Progenitor cell of endocrine pancreas (in vitro differentiated cells): ENCODE measurements at places on chromosomes 6 and 20. TPM values are rescaled to one million over a fixed set of nuclear protein-coding genes. Genes with fewer than 3 reads are reported as not detected.

The SIRPB1 gene
- 0.96 and 1.6 TPM in 2 replicates for total RNA-seq

DNA sequence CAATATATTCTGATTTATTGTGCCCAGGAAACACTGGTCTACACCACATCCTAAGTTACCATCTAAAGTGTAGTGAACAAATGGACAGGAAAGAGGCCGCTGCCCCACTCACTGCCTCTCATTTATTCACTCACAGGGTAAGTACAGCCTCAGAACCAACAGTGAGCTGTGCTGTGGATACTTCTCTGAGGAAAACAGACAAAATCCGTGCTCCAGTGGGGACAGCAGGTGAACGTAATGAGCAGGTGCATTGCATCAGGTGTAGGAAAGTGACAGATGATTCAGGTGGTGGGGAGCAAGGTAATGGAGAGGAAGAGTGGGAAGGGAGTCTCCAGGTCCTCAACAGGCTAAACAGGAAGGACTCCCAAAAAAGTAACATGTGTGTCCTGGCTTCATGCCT is 8.4 kb upstream of the ULBP2 start:
- H3K4me1 ChIP-seq = no peaks in the 10 kb centered on the region
- no peak overlapping the region for H3K4me3 ChIP-seq
- no peak for DNase-seq
- H3K36me3 ChIP-seq = no peaks in the 10 kb centered on the region

The CAP2 gene
- 15.4 and 15.5 TPM in 2 replicates for total RNA-seq

DNA sequence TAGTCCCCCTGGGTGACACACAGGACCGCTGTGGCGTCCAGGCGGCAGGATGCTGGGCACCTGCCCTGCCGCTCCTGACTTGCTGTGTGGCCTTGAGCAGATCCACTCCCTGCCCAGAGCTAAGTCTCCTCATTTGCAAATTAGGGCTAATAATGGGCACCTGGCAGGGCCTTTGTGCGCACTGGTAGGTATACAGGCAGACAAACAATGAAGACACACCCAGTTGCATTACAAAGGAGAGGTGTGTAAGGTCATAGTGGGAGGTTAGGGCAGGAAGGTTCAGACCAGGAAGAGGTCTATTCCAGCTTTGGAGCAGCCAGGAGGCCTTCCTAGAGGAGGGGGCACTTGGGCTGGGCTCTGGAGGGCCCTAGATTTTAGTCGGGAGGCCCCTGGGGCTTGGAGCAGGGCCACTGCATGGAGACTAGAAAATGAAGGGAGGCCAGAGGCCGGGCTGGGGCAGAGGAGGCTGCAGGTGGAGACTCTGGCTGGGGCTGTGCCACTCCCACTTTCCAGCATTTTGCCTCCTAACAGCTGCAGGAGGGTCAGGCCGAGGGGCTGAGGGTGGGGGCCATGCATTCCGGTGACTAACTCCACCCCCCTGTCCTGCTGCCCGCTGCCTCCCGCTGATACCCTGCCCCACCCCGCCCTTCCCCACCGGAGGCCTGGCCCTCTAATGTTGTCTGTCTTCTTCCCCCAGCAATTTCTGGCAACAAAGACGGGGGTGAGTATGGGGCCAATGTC is 28.5 kb downstream of the MYH7B start:
- H3K4me1 ChIP-seq = peaks cover 17% of the 10 kb centered on the region
- no peak overlapping the region for H3K4me3 ChIP-seq
- no peaks in the 10 kb centered on the region for H3K36me3 ChIP-seq
- peak overlapping the region; percentile 46 for H3K27ac ChIP-seq

- DNase-seq = no peak
- no peak overlapping the region for H3K4me3 ChIP-seq
- peaks cover 23% of the 10 kb centered on the region for H3K27me3 ChIP-seq
- no peaks in the 10 kb centered on the region for H3K36me3 ChIP-seq
- peaks cover 7% of the 10 kb centered on the region for H3K4me1 ChIP-seq
Measured at GRCh38 chr20:58788896-58789544, 61.7 kb downstream of the GNAS-AS1 start.

DNA sequence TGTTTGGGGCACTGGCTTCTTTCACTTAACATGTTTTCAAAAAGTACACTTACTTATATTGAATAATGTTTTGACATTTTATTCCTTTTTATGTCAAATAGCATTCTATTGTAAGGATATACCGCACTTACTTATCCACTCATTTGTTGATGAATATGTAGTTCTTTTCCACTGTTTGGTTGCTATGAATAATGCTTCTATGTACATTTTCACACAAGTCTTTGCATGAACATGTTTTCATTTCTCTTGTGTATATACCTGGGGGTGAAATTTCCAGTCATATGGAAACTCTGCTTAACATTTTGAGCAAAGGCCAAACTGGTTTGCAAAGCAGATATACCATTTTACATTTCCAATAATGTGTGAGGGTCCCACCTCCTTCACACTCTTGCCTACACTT is 202.3 kb upstream of the GGTLC1 start:
- H3K36me3 ChIP-seq = no peaks in the 10 kb centered on the region
- H3K27ac ChIP-seq = no peak overlapping the region
- H3K4me3 ChIP-seq = no peak overlapping the region
- H3K4me1 ChIP-seq = no peaks in the 10 kb centered on the region

GRCh38 chr6:99668036-99668705 is 61.5 kb downstream of the PRDM13 start:
- peaks cover 6% of the 10 kb centered on the region for H3K27me3 ChIP-seq
- H3K36me3 ChIP-seq = no peaks in the 10 kb centered on the region
- no peak for DNase-seq
- H3K27ac ChIP-seq = no peak overlapping the region

The DEFB115 gene
- not detected in 2 replicates for total RNA-seq

The TBXT gene
- not detected in 2 replicates for total RNA-seq

- no peak for DNase-seq
- H3K27ac ChIP-seq = peak overlapping the region; percentile 93
- peaks cover 1% of the 10 kb centered on the region for H3K36me3 ChIP-seq
Measured at GRCh38 chr6:158868122-158868480, 48.9 kb upstream of the EZR start.

- H3K4me3 ChIP-seq = no peak overlapping the region
- no peak for DNase-seq
- H3K27ac ChIP-seq = no peak overlapping the region
- H3K36me3 ChIP-seq = no peaks in the 10 kb centered on the region
Measured at GRCh38 chr6:147055821-147056392, 148.3 kb upstream of the STXBP5 start.

GRCh38 chr6:72861059-72861458 is 239.2 kb downstream of the KCNQ5 start:
- peaks cover 3% of the 10 kb centered on the region for H3K27me3 ChIP-seq
- H3K4me3 ChIP-seq = no peak overlapping the region
- no peak for DNase-seq
- H3K27ac ChIP-seq = no peak overlapping the region
- no peaks in the 10 kb centered on the region for H3K36me3 ChIP-seq

GRCh38 chr6:99130897-99131873 is 183.4 kb upstream of the FBXL4 start:
- no peaks in the 10 kb centered on the region for H3K36me3 ChIP-seq
- no peak for DNase-seq

GRCh38 chr20:46554828-46555227 is 4.4 kb upstream of the OCSTAMP start:
- no peak overlapping the region for H3K4me3 ChIP-seq
- no peaks in the 10 kb centered on the region for H3K4me1 ChIP-seq
- no peak overlapping the region for H3K27ac ChIP-seq
- H3K36me3 ChIP-seq = no peaks in the 10 kb centered on the region
- DNase-seq = no peak
- peaks cover 3% of the 10 kb centered on the region for H3K27me3 ChIP-seq

- no peaks in the 10 kb centered on the region for H3K36me3 ChIP-seq
- H3K4me1 ChIP-seq = peaks cover 6% of the 10 kb centered on the region
- H3K4me3 ChIP-seq = no peak overlapping the region
- DNase-seq = no peak
- H3K27me3 ChIP-seq = no peaks in the 10 kb centered on the region
Measured at GRCh38 chr6:70219943-70220613, 82.8 kb downstream of the COL9A1 start.

The DEFB114 gene
- not detected in 2 replicates for total RNA-seq

GRCh38 chr6:46138281-46138680 is 8.5 kb downstream of the ENPP4 start:
- peaks cover 4% of the 10 kb centered on the region for H3K36me3 ChIP-seq
- DNase-seq = no peak
- H3K4me3 ChIP-seq = no peak overlapping the region
- H3K27me3 ChIP-seq = no peaks in the 10 kb centered on the region

- no peak overlapping the region for H3K27ac ChIP-seq
- no peaks in the 10 kb centered on the region for H3K27me3 ChIP-seq
- no peak for DNase-seq
- H3K4me3 ChIP-seq = no peak overlapping the region
- no peaks in the 10 kb centered on the region for H3K36me3 ChIP-seq
Measured at GRCh38 chr20:38125157-38126056, 39.7 kb downstream of the TGM2 start.

The CLIC1 gene
- 275 and 286 TPM in 2 replicates for total RNA-seq
